Stimulated activated naive CD8-positive, alpha-beta T cell treated with anti-CD3 and anti-CD28 coated beads, Interleukin-15, amount 100 ng/mL, for 72 hours (primary cell): ENCODE measurements at places on chromosomes 4 and X.
A peak's percentile ranks its signal among the peaks of the same experiment; 100 is the strongest.

DNA sequence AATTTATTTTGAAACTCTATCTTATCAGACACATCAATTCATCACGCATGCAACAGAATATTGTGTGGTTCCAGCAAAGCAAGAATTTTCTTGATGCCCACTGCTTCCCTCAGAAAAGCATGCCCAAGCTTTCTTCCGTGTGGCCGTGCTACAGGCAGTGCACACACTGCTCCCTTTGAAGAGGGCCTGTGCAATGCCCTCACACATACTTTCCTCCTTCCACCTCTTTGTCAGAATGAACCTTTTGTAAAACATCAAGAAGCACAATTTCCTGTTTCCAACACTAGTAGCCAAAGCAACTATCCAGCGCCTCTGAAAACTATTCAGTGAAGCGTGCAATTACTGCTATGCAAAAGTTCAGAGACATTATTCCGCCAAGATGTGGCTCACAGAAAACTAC lies 201.7 kb downstream of the NLGN4X start:
- DNase-seq, result no peak

DNA sequence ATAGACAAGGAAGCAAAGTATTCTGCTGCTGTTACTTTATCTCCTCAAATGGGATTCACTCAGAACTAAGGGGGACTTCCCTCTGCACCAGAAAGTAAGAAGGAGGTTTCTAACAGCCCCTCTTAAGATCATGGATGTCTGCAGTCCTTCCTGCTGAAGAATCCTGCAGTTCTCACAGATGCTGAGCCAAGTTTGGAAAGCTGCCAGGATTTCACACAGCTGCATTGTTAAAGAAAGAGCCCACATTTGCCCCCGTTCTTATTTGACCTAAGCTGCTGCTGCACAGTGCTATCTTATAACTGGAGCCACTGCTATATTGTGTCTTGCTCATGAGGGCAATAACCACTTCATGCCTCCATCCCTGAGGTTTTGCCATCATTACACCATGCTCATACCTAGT lies 81.1 kb downstream of the FAAH2 start:
- DNase-seq, result no peak

GRCh38 chr4:128596115-128596514 lies 213.4 kb upstream of the JADE1 start:
- DNase-seq, result no peak

DNA sequence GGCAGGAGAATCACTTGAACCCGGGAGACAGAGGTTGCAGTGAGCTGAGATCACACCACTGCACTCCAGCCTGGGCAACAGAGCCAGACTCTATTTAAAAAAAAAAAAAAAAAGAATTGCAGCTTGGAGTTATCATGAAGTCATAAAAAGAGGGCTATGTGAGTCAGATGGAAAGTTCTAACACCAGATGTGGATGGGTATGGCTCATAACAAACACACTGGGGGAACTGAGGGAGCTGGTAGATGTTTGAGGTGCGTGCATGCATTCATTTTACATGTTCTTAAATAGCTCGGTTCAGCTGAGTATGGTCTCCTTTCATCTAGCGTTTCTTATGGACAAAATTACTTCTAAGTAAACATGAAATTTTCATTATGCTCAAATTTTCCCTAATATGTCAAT lies 11.7 kb downstream of the TRMT2B start:
- no peak for DNase-seq

- no peak for DNase-seq
These were observed 7.1 kb upstream of the NEIL3 start for GRCh38 chr4:177302371-177303100.

DNA sequence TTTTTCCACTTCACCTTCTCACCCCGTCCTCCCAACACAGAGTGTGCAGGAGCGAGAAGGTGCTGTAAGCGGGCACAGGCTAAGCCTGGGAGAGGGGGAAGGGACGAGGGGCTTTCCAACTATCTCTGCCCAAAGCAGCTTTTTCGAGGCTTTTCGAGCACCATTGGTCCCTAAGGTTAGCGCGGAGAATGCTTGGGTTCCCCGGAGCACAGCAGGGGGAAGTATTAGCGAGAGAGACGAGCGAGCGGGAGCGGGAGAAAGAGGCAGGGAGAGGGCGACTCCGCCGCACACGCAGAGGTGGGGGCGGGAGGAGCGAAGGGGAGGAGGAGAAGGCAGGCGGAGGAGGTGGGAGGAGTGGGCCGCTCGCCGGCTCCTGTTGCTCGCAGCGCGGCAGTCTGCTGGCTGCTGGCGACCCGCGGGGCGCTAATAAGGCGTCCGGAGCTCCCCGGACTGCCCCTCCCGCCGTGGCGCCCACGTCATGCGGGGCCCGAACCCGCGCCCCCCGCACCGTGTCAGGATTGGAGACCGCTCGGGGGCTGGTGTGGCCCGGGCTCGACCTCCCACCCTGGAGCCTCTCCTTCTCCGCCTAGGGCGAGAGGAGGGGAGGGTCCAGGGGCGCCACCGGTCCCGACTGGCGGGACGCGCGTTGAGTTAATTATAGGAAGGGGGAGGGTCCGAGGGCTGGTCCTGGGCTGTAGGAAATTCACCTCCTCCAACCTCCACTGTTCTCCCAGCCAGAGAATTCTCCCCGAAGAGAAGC lies at the start of gene ADAMTS3:
ADAMTS3 (minus strand) TSS at position 263 of the 760 bp plus-strand sequence. CDS start 459 bp downstream, outside the sequence.
- DNase-seq, result peak; percentile 12

DNA sequence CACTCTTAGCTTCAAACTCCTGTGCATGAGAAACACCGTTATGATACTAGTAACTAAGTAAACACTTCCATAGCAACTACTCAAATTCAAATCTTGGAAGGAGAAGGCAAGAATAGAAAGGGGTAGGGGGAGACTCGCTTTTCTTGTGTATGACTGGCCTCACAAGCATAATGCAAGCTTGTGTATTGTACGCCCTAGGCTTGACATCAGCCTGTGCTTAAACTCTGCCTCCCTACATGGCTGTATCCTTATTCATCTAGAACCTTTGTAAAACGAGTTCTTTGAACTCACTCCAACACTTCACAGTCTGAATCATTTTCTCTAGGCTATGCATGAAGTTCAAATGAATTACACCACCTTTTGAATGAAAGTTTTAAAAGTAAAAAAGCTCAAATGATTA lies 1071.2 kb upstream of the ADGRL3 start:
- no peak for DNase-seq

DNA sequence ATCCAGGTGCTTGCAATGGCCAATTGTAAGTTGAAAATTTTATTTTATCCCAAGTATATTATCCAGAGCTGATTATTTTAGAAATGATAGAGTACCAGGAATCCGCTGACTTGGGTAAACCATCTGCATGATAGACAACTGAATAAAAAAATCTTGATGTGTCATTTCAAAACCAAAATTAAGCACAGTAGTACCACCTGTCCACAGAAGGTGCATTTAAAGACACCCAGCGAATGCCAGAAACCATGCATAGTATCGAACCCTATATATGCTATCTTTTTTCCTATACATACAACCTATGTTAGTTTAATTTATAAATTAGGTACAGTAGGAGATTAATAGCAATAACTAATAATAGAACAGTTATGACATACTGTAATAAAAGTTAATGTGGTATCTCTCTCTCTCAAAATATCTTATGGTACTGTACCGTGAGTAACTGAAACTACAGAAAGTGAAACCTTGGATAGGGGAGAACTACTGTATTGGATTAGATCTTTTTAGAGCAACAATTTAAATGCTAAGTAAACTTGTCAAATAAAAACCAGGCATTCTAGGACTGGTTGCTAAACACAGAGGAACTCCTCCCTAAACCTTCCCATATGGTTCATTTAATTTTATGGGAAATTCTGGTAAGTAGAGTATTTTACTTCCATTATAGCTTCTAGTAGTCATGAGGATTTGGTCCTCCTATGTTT lies 6.2 kb downstream of the NEIL3 start:
- DNase-seq, result no peak

DNA sequence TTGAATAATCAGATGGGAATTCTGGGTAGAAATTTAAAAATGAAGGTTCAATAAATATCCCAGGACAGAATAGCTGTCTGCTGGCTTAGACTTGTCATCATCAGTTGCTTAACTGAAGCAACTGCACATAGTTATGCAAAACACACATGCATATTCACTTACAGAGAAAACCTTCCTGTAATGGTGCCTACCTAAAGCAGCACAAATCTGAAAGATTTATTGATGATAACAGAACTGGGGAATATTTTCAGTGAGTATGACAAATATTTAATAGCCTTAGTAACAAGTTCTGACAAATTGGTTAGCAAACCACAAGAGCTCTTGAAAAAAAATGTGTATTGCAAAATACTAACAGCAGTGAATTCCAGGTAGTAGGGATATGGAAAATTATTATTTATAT lies 606.8 kb upstream of the BOD1L1 start:
- no peak for DNase-seq

GRCh38 chrX:115177932-115178331 lies 11.3 kb upstream of the RBMXL3 start:
- no peak for DNase-seq

DNA sequence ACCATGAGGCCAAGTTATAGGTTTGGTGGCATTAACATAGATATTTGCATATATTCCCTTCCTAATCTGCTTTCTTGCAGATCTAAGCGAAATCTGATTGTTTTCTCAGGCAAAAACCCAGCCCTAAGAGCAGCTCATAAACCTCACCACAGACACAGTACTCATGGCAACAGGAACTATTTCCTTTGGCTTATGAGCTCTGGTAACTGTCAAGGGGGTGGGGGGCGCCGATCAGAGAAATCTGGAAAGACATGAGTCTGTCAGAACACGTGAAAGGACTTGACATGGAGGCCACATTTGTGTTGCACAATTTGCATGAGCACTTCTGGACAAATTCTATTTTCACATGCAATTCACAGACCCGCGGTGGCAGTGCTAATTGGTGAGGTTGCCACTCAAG lies 83.7 kb downstream of the MGST2 start:
- DNase-seq, result no peak

DNA sequence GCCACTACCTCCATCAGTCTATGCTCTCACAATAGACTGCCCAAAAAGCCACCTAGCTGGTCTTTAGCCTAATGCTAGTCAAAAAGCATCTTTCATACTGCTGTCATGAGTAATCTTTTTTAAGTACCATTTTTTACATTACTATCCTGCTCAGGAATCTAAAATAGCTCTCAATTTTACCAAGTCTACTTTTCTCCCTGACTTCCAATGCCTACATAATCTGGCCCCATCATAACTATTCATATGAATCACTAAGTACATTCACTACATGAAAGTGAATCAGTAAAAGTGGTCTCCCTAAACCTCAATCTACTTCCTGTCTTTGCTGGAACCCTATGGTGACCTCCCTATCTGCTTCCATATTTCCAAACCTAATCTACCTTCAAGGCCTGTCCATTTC lies 105.9 kb downstream of the THOC2 start:
- DNase-seq, result no peak

DNA sequence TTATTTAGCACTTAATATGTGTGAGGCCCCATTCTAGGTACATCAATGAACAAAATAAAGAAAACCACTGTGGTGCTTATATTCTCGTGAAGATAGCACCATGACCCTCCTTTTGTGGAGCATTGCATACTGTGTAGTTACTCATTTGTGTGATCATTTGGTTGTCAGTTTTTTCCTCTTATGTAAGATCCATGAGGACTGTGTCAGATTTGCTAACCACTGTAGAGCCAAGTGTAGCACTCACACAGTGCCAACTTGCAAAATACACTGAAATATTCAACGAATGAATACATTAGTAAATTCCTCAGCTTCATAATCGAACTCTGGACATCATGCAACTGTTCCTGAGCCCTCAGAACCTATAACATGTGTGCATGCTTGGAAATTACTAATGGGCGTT lies 29.5 kb upstream of the SETD7 start:
- no peak for DNase-seq

GRCh38 chr4:111678479-111678878 lies 466.8 kb upstream of the FAM241A start:
- no peak for DNase-seq

DNA sequence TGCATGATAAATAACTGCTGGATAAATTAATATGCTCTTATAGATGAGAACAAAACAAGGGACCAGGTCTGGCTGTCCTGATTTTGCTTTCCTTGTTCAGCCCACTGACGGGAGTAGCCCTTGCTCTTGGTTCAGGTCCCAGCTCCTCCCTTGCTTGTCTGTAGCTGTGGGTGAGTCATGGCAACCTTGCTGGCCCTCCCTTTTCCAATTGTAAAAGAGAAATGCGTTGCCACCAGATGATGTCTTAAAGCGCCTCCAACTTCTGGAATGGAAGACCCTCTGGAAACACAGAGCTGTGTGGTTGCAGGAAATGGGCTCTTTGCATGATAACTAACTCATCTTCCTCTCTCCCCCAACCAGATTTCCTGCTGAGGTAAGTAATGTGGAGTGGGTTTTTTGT lies 171.4 kb downstream of the AASDH start:
- DNase-seq, result no peak
